ENCODE measurements at places on chromosomes 6 and 20.
A peak's percentile ranks its signal among the peaks of the same experiment; 100 is the strongest.

DNA sequence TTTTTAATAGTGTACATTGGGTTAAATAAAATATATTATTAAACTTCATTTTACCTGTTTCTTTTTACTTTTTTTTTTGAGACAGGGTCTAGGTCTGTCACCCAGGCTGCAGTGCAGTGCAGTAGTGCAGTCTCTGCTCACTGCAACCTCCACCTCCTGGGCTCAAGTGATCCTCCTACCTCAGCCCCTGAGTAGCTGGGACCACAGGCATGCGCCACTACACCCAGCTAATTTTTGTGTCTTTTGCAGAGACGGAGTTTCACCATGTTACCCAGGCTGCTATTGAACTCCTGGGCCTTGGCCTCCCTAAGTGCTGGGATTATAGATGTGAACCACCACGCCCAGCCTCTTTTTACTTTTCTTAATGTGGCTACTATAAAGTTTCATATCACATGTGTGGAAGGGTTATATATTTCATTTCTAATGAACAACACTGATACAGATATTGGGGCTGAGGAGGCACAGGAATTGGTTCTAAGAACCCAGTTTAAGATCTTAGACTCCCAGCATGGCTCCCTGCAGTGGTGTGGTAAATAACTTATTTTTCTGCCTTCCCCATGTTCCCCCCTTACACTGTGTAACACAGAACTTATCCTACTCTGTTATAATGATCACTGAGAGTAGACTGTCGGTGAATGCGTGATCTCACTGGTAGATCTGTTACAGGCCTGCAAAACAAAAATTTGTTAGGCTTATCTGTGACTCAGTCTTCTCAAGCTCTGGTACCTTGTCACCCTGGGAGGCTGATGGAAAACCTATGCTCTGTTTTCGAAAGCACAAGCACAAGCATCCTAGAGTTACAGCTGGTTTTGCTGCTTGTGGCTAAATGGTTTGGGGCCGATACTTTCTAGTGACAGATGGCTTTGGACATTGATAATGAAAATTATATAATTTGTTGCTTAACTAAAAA, 5.8 kb upstream of the ATXN1 start:
- DNase-seq = no peak

- no peak for DNase-seq
Measured at GRCh38 chr6:169847901-169848311, 96.5 kb downstream of the ERMARD start.

DNA sequence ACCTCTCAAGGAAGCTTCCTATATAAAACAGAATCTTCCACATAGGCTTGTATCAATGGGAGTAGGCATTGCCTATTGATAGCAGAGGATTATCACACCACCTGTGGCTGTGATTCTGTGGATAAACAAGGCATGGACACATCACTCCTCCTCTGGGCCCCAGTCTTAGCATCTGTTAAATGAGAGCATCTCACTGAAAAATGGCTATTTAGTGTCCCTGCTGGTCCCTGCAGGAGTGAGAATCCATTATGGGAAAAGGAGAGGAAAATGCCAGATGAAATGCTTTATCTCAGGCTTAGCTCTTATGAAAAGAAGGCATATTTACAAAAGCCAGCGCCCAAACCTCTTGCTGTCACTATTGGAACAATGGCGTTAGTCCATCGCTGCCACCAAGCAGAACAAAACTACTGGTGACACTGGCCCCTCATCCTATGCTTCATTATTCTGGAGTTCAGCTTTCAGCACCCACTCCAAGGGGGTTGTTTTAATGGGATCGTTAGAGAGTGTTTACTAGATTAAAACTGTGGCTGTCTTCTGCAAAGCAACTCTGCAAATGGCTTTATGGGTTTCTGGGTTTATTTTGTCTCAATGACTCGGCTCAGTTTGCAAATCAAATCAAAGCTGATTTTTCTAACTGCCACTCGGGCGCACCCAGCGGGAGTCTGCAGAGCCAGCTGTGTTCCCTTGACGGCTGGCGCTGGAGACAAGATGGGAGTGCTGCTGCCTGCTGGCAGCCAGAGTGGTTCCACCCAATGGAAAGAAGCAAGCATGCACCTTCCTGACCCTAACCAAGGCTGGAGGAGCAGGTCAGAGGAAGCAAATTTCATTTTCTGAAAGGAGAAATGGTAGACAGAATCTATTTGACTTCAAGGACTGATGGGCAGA, 658.8 kb upstream of the CHD6 start:
- DNase-seq = no peak

DNA sequence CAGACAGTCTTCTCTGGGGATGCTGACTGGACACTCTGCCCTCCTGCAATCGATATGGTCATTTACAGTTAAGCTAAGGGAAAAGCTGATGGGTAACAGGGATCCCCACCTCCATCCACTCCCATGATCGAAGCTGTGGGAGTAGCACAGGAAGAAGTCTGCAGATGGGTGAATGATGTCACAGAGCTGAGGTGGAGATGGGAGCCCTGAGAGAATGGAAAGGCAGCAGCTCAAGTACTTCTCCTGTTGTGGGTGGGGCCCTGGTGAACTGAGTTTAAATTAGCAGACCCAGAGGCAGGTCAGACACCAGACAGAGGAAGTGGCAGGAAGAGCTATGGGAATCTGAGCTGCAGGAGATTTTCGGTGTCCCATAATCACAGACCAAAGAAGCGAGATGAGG, 29.0 kb downstream of the HDGFL1 start:
- no peak for DNase-seq

- peak; percentile 87 for DNase-seq
Measured at GRCh38 chr20:45987108-45987780, 15.2 kb upstream of the ZNF335 start.

DNA sequence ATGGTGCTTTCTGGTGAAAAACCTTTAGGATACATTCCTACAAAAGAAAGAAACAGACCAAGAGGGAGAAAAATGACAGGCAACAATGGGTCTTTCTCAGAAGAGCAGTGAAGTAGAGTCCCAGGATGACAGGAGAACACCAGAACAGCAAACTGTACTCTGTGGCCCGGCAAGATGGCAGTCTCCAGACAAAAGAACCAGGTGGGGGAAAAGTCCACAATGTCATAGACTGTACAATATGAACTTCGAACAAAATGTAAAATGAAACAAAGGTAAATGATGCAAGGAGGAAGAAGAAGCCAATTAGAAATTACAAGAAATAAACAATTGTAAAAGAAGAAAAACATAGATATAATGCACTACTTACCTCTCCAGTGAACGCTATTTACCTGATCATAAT, 23.2 kb upstream of the HSF2 start:
- no peak for DNase-seq

DNA sequence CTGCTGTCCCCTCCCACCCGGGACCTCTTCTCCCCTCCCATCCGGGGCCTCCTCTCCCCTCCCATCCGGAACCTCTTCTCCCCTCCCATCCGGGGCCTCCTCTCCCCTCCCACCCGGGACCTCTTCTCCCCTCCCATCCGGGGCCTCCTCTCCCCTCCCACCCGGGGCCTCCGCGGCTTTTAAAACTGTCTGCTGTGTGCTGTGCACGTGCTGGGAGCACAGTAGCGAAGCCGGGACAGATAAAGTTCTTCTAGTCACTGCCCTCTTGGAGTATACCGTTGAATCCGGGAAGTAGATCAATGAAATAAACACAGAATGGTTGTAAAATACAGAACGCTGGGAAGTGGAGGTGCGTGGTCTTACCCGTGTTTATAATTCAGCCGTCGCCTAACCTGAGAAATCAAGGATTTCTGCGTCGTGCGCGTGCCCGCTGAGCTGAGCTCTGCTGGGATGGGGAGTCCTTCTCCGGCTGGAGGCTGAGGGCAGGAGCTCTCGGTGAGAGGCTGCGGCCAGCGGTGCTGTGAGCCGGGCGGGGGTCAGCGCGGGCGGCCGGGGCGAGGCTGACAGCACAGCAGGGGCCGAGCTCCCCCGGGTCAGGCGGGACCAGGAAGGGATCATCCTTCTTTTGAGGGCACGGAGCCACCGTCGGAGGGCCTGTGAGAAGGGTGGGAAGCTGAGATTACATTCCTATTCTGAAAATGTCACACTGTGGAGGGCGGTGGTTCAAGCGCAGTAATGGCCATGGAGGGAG, 19.6 kb upstream of the KIF25 start:
- DNase-seq = no peak

- no peak for DNase-seq
Measured at GRCh38 chr6:154868143-154868594, 126.9 kb upstream of the TIAM2 start.

DNA sequence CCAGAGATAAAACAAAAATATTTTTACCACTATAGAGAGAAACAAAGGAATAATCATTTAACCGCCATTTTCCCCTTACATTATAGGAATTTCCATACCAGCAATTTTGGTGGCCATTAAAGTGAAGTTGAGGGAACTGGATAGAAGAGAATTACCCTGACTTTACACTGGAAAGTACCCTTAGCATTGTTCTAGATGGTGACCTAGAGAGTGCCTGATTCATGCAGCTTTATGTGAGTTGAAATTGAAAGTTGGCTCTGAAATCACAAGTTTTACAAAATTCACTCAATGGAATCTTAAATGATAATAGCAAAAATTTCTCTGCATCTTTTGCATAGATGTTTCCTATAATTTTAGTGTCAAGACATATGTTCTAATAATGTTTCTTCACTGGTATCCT, 55.7 kb upstream of the PREP start:
- DNase-seq = no peak

GRCh38 chr6:46273911-46274310, 103.1 kb upstream of the ENPP5 start:
- DNase-seq = no peak

DNA sequence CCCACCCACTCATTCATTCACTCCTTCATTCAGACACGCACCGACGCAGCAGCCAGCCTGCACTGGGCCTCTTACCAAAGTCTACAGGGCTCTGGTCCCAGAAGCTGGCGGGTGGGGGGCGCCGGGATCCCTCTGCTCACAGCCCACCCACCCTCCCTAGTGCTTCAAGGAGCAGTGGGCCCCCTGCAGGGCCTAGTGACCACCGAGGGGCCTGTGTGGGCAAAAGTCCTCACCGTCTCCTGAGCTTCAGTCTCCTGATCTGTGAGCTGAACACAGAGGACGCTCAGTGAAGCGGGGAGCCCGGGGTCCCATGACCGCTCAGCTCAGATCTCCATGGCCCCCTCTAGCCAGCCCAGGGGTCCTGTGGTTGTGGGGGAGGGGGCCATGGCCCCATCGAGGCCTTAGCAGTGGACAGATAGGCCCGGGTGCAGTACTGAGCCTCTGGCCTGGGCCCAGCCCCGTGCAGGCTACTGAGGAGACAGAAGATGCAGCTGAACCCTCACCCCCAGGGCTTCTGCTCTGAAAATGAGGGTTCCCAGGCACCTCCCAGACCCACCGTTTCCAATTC, 33.4 kb upstream of the MRGBP start:
- DNase-seq = no peak

DNA sequence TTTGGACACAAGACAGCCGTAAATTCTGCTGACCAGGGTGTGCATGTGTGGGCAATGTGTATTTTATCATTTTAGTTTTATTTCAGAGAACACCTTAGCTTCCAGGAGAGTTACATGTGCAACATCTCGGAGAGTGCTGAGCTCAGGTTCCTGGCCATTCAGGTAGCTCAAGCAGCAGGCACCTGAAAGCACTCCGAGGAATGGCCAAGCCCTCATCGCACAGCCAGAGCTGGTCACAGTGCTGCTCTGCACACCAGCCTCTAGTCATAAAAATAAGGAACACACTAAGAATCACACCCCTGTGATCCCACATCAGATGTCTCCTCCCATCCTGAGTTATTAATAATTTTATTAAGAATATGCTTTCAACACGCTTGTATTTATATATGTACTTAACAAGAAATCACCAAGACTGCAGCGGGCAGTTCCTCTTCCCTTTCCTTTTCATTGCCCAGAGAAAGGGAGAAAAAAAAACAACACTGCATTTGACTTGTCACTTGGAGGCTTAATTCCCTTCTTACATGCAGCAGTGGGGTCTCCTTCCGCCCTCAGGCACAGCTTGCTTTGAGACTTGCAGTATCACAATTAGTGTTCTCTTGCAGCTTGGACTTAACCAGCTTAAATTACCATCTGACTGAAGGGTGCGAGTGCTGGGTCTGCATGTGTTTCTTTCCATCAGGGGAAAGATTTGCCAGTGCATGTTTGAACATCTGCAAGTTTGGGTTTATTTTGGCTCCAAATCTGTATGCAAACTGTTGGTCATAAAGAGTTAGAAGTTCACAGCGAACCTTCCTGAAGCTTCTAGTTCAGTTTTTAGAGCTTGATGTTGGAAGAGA, 36.0 kb upstream of the IRF4 start:
- DNase-seq = no peak

- no peak for DNase-seq
Measured at GRCh38 chr6:52392944-52393343, 27.2 kb upstream of the EFHC1 start.

DNA sequence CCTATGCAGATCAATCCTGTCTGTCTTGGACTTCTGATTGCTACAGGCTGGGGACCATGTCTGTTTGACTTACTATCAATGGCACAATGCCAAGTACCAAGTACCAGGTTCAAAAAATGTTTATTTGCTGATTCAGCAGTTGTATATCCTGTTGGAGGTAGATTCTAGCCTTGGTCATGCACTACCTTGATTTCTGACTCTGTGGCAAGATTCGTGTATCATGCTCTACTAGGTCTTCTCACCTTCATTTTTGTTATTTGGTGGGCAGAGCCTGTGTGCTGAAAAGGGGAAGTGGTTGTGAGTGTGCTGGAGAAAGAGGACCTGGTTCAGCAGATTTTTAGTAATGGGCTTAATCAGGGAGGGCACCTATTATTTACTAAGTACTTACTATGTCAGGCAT, 192.4 kb upstream of the MYLIP start:
- DNase-seq = peak; percentile 34

DNA sequence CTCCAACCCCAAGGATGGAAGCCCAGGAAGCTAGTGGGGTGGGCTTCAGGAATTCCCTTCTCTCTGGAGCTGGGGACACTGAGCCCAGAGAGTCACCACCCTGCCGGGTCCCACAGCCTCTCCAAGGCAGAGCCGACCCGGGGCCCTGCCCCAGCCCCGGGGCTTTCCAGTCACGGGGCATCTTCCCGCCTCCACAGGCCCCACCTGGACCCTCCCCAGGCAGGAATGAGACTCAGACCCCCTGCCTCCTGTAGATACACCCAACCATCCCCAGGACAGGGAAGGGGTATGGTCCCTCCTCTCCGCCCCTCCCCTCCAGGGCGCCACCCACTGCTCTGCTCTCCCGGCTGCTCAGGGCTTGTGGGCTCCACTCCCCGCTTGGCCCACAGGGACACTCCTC, 53.3 kb downstream of the GRM4 start:
- DNase-seq = no peak

DNA sequence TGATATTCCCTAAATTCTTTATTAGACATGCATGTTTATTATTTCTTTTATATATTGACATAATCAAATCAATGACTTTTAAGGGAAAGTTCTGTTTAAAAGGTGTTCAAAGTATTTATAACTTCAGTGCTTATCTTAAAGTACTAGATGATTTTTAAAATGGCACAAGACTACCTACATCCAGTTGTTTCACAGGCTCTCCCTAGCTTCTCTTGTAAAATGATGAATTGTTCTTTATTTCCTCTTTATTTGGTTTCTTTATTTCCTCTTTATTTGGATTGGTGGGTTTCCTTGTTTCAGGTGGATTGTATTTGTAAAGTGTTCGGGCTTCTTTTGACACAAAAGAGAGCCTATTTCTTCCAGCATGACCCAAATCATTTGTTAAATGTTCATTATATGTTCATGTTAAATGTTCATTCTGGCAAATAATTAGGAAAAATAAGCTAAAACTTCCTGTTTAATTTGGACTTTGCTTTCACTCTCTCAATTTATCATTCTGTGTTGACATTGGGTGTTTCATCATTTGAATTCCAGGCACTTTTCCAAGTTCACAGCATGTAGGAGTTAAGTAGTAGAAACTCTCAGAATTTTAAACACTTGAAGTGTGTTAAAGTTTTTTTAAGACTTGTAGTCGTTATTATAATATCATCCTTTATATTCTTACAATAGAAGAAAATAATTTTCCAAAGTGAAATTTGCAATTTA, 24.6 kb downstream of the MLIP start:
- DNase-seq = no peak

GRCh38 chr6:133896344-133896721, 7.4 kb downstream of the TCF21 start:
- DNase-seq = no peak
